ENCODE measurements at places on chromosomes 11 and 22. TPM values are rescaled to one million over a fixed set of nuclear protein-coding genes. Genes with fewer than 3 reads are reported as not detected.

GRCh38 chr11:46913484-46913883, 4.9 kb downstream of the LRP4 start:
- DNase-seq, result no peak

DNA sequence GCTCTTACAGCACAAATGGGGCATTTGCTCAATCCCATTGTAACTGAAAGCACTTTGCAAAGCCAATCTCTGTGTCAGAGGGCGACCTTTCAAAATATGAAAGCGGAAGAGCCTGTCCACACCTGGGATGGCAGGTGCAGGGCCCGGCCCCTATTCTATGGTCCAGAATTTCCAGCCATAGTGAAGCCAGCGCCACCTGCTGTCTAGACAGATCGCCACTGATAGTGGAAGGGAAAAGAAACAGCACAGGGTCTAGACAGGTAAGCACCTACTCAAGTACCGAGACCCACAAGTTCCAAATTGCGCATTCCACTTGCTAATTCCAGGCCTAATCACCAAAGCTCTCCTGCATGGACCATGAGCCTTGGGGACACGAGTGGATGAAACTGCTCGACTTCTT, 141.4 kb downstream of the NTM start:
- peak; percentile 61 for DNase-seq

GRCh38 chr11:38143852-38144251, 1545.8 kb upstream of the RAG2 start:
- DNase-seq, result no peak

GRCh38 chr11:20000351-20001134, 159.7 kb downstream of the DBX1 start:
- peak; percentile 91 for DNase-seq

DNA sequence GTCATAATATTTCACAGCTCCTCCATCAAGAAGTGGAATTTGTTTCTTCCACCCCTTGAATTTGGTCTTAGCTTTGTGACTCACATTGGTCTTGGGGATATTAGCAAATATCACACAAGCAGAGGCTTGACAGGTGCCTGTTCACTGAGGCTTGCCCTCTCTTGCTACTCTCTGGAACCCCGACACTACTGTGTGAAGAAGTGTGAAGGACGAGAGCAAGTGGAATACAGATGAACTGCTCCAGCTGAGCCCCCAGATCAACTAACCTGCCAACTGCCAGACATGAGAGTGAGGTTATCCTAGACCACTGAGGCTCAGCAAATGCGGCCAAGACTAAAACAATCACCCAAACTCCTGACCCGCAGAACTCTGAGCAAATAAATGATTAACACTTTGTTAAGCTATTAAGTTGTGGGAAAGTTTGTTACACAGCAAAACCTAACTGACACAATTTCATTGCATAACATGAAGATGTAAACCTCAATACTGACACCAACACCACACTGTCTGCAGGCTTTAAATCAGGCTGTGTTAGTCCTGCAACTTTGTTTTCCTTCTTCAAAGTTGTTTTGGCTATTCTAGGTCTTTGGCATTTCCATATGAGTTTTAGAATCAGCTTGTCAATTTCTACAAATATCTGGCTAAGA, 142.5 kb downstream of the APOL5 start:
- no peak for DNase-seq

DNA sequence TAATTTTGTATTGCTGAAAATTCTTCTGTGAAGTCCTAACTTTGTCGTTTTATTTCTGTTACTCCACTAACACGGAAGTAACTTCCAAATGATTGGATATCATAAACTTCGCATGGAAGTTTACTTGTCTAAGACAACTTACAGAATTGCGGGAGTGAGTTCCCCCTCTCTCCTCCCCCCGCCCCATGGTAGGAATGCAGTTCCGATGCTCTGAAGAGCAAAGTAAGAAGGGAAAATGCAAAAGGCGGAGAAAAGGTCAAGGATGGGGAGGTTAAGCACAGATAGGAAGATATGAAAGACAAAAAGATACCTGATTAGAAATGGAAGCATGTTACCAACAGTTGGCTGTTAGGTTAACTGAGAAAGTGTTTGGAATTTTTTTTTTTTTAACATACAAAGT, 1.3 kb downstream of the EIF3M start:
- DNase-seq, result no peak

DNA sequence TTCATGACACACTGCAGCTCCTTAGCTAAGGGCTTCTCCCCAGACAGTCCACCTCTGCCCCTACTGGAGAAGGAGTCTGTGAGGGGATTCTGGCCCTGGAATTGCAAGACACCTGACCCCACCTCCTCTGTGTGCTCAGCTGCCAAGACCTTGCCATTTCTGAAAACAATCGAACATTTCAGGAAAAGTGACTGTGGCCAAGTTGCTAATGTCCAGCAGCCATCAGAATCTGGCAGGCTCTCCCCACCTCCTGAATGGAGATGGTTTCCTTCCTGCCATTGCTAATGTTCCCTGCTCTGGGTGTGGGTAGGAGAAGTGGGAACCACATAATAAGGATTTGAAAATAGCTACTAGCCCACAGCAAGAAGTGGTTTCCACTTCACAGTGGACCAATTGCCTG, 127.2 kb upstream of the ALX4 start:
- DNase-seq, result peak; percentile 10

DNA sequence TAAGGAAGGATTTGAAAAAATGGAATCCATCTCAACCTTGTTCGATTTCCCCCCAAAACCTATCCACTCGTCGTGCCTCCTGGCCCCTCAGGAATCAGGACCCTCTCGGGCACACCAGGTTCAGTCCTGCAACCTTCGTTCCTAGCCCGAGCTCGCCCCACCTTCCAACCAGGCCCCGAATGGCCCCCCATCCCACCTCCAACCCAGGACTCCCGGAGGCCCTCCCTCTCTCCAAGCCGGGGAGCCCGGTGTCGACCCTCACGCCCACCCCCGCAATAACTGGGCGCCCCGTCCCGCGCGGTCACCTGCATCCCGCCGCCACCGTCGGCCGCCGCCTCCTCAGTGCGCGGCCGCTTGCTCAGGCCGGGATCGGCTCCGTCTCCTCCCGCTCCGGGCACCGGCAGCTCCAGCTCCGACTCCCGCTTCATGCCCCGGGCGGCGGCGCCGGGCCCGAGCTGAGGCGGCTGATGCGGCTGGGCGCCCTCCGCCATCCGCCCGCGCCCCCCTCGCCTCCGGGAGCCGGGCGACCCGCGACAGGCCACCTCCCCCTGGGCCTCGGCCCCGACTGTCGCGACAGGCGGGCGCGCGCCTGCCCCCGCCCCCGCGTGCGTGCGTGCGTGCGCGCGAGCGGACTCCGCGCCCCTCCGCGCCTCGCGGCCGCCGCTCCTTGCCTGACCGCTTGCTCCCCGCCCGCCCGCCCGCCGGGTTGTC, 534 bp downstream of the RBFOX2 start:
- no peak for DNase-seq

DNA sequence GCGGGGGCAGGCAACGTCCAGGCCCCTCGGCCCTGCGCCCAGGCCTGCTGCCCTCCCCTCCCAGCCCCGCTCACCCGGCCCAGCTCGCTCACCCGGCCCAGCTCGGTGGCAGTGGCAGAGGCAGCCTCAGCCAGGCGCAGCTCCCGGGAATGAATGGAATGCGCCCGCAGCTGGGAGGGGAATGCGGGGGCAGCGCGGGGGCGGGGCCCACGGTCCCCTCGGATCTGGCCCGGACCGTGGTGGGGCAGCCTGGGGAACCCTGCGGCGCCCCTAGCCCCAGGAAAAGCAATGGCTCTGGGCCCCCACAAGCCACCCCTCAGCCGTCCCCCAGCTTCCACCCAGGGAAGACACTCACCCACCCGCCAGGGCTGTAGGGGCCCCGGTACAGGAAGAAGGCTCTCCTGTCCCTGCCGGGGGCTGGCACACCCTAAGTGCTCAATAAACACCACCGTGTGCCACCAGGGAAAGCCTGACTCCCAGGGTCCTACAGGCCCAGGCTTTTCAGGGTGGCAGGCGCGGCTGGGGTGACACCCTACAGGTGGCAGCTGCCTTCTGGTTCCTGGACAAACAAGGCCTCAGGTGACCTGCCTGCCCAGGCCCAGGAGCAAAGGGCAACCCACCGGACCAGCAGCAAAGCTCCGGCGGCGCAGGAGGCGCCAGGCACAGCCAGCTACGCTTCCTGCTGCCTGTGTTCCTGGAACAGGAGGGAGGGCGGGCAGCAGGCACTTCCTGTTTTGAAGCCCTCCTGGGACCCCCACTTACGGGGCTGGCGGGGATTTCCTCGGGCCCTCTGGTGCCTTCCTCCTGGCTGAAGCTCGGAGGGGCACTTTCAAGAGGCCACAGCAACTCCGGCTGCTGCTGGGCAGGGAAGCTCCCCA, 13.8 kb downstream of the PLXNB2 start:
- peak; percentile 95 for DNase-seq

DNA sequence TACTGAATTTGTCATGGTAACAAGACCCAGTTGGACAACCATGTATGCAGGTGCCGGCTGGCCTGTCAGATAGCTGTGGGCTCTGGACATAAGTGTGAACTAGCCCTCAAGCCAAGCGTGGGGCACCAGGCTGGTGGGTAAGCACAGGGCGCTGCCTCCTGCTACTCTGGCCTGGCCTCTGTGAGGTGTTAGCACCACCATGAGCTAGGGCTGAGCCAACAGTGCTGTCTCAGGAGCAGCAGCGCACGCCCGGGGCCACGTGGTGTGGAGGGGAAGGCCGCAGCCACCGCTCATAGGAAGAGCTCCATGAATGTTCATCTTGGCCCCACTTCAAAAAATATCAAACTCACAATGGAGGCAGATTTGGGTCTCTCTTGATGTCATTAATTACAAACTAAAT, 35.3 kb upstream of the GNB1L start:
- DNase-seq, result no peak

- no peak for DNase-seq
These were observed 7.3 kb downstream of the SELENOM start for GRCh38 chr22:31099841-31100761.

DNA sequence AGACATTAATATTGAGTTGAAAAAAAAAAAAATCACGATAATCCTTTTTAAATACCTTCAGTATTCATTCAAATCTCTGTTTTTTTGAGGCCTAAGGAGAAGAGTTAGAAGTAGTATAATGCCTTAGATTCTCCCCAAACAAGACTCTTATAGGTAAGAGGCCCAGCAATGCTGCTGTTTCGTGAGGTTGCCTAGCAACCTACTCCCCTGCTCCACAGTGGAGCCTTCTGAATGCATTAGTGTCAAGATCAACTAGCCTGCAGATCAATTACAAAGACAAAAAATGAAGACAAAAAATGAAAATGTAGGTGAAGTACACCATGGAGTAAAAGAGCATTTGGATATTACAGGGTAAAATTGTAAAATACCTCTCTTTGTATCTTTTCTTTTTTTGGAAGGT, 229.8 kb upstream of the LUZP2 start:
- DNase-seq, result no peak

GRCh38 chr11:8962841-8963240, 1.4 kb downstream of the TMEM9B start:
- DNase-seq, result no peak

DNA sequence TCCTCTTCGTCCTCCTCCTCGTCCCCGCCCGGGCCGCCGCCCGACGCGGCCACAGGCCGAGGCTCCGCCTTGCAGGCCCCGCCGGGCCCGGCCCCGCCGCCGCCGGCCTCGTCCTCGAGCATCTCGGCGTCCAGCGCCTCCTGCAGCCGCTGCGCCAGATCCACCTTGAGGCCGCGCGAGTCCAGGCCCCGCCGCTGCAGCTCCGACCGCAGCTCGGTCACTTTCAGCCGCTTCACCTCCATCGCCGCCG, 417 bp downstream of the HNRNPUL2 start:
- no peak for DNase-seq

DNA sequence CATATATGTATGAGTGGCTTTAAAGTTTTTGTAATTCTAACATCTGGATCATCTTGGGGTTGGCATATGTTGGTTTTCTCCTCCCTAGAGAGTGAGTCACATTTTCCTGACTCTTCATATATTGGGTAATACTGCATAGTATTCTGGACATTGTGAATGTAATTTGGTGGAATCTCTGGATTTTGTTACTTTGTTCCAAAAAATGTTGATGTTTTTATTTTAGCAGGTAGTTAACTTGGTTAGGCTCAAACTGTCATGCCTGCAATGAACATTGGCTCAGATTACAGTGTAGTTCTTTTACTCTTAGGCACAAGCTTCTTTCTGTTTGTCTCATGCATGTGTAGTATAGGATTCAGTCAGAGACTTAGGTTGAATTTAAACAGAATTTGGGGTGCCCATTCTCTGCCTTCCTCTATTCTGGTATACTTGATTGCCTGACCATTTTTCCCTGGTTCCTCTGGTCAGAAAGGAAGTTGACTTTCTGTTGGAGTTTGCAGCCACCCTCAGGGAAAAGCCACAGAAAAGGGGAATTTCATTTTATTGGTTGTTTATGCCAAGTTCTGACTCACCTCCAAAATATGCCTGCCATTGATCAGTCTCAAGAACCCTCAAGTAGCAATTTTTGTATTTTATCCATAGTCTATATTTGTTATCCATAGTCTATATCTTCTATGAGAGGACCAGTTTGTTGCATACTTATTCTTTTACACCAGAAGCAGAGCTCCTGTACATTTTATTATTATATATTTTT, 151.7 kb downstream of the UVRAG start:
- no peak for DNase-seq

GRCh38 chr11:103631841-103632240, 404.6 kb upstream of the DDI1 start:
- no peak for DNase-seq

GRCh38 chr11:42770444-42771065, 541.2 kb upstream of the API5 start:
- DNase-seq, result no peak

DNA sequence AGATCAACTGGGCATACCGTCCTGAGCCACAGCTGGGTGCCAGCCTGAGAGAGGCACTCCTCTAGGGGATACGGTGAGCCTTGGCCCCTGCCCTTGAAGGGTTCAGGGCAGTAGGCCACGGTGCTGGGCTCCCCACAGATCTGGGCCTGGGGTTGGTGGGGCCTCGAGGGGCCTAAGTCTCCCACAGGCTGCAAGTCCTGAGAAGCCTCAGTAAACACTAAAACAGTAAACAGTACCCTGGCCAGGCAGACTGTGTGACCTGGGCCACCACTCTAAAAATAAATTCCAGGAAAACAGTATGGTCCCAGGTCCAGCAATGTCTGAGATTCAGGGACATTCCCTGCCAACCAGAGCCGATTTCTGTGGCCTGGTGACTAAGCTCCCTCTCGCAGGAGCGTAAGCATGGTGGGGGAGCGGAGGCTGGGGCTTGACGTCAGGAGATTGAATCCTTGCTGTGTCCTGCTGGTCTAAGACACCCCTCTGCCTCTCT, 2.3 kb upstream of the RHOD start:
- DNase-seq, result no peak

The SCGB1C1 gene
- total RNA-seq, result not detected

The OR5P2 gene
- 0.25 TPM for total RNA-seq

The TRIM51 gene
- not detected for total RNA-seq

The CASP5 gene
- 0.91 TPM for total RNA-seq

The HORMAD2 gene
- total RNA-seq, result not detected

Measured in kidney (tissue), 22 donors.